ENCODE measurements at places on chromosomes 12 and 14. TPM values are rescaled to one million over a fixed set of nuclear protein-coding genes. Genes with fewer than 3 reads are reported as not detected.

The KCNH3 gene
- total RNA-seq, result not detected

The CTSG gene
- total RNA-seq, result not detected

- H3K4me3 ChIP-seq, result no peak overlapping the region
- no peaks in the 10 kb centered on the region for H3K4me1 ChIP-seq
- no peak for DNase-seq
- no peaks in the 10 kb centered on the region for H3K36me3 ChIP-seq
- no peak overlapping the region for H3K27ac ChIP-seq
- no peaks in the 10 kb centered on the region for H3K27me3 ChIP-seq
These were observed 90.6 kb upstream of the RTL1 start for GRCh38 chr14:100994082-100994481.

GRCh38 chr12:83015390-83016217 is 328.9 kb downstream of the TMTC2 start:
- H3K36me3 ChIP-seq, result no peaks in the 10 kb centered on the region
- H3K27me3 ChIP-seq, result no peaks in the 10 kb centered on the region
- H3K4me1 ChIP-seq, result no peaks in the 10 kb centered on the region

DNA sequence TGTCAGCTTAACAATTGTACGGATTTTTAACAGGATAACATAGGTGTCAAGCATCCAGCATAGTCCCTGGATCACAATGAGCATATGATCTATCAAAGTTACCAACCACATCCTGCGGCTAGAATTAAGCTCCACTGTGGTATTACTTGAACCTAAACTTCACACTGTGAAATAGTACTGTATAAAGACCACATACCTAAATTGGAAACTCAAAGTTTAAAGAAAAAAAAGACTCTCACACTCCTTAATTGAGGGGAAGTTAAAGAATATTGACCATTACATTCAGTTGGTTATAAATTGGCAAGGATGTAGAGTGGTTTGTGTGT is 133.0 kb upstream of the PZP start:
- H3K4me1 ChIP-seq, result no peaks in the 10 kb centered on the region
- H3K36me3 ChIP-seq, result no peaks in the 10 kb centered on the region
- no peak for DNase-seq
- no peaks in the 10 kb centered on the region for H3K27me3 ChIP-seq
- H3K27ac ChIP-seq, result no peak overlapping the region
- H3K4me3 ChIP-seq, result no peak overlapping the region

DNA sequence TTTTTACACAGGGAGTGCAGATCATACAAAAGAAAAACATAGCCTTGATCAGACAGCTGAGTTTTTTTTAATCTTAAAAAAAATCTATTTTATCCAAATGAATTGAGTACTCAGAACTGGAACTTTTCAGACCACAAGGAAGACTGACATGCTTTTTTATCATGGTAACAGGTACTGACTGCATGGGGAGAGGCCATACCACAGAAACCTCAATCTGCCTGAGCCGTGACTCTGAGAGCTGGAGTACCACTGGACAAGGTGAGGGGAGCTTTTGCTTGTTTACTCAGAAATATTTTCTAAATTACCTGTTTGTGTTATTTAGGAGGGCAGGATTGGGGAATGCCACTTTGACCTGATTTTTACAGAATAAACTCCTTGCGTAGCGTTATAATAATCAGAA is 143.9 kb downstream of the ALX1 start:
- no peaks in the 10 kb centered on the region for H3K36me3 ChIP-seq
- DNase-seq, result no peak
- no peak overlapping the region for H3K4me3 ChIP-seq
- no peaks in the 10 kb centered on the region for H3K4me1 ChIP-seq
- H3K27me3 ChIP-seq, result no peaks in the 10 kb centered on the region

GRCh38 chr12:124512667-124513296 is 54.6 kb downstream of the NCOR2 start:
- peak overlapping the region; percentile 36 for H3K27ac ChIP-seq
- H3K4me1 ChIP-seq, result peaks cover 60% of the 10 kb centered on the region
- peak; percentile 57 for DNase-seq
- no peaks in the 10 kb centered on the region for H3K27me3 ChIP-seq
- no peaks in the 10 kb centered on the region for H3K36me3 ChIP-seq

DNA sequence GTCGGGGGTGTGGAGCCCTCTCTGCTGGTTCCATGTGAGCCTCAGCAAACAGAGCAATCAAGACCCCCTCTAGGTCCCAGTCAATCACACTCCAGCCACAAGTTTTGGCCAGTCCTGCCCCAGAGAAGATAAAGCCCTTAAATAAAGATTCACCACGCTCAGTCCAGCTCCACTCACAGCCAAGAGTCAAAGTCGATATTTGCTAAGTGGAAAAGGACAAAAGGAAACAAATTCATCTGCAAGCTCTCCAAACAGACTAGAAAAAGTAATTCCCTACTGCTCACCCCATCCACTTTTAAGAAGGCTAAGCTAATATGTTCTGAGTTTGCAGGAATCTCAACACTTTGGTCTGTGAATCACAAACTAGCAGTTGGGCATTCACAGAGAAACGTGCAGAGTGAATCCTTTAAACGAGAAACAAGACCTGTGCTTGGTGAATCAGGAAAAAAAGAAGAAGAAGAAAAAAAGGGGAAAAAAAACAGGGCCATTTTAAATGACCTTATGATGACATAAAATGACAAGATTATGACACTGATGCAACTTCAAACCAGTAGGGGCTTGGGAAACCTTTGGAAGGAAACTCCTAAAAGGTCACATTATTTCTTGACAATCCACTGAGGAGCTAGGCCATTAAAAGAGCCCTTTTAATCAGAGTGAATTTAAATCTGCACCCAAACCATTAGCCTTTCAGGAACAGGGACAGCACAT is 41.8 kb upstream of the FOXN3 start:
- H3K4me1 ChIP-seq, result no peaks in the 10 kb centered on the region
- no peaks in the 10 kb centered on the region for H3K36me3 ChIP-seq
- no peaks in the 10 kb centered on the region for H3K27me3 ChIP-seq
- DNase-seq, result no peak
- H3K4me3 ChIP-seq, result no peak overlapping the region
